ENCODE measurements at places on chromosomes 16 and 17. TPM values are rescaled to one million over a fixed set of nuclear protein-coding genes. Genes with fewer than 3 reads are reported as not detected.

Gene PARD6A
- total RNA-seq = 1.7 TPM

Gene GJC1
- 63.2 TPM for total RNA-seq

Gene RAB26
- 0.63 TPM for total RNA-seq

Gene MRPS7
- total RNA-seq = 27.0 TPM

Gene ENKD1
- total RNA-seq = 10.3 TPM

Gene SMCR8
- 10.0 TPM for total RNA-seq

Gene DPEP3
- not detected for total RNA-seq

Gene LMF1
- total RNA-seq = 9.8 TPM

Gene ZFP3
- total RNA-seq = 9.2 TPM

Gene MRPS34
- total RNA-seq = 21.9 TPM

Gene KRTAP3-2
- total RNA-seq = not detected

Gene NEK8
- total RNA-seq = 3.2 TPM

Gene MPV17L
- 5.8 TPM for total RNA-seq

Gene SYCE1L
- 0.90 TPM for total RNA-seq

Gene MT1H
- not detected for total RNA-seq

Gene BCAR1
- total RNA-seq = 24.0 TPM

Gene KCNJ12
- 4.1 TPM for total RNA-seq

Gene PYY
- not detected for total RNA-seq

Gene PSMD7
- total RNA-seq = 53.5 TPM

Gene CIBAR2
- not detected for total RNA-seq

Gene NETO2
- total RNA-seq = 17.9 TPM

Gene KIF19
- total RNA-seq = 0.32 TPM

Gene HSD11B2
- total RNA-seq = 6.9 TPM

Gene SLC5A10
- total RNA-seq = not detected

Gene GRAP
- total RNA-seq = 4.5 TPM

Gene ZNF423
- total RNA-seq = 14.0 TPM

Gene CCR7
- 0.58 TPM for total RNA-seq

Gene CDK3
- 3.5 TPM for total RNA-seq

Gene CEP295NL
- total RNA-seq = 4.8 TPM

Gene PMFBP1
- total RNA-seq = 1.4 TPM

Gene KLHL36
- 41.2 TPM for total RNA-seq

Gene TEKT1
- total RNA-seq = not detected

Gene CACNG5
- total RNA-seq = not detected

Gene TP53TG3B
- not detected for total RNA-seq

All from urinary bladder (tissue), 4 donors.